ENCODE measurements at places on chromosomes 7 and 10.

DNA sequence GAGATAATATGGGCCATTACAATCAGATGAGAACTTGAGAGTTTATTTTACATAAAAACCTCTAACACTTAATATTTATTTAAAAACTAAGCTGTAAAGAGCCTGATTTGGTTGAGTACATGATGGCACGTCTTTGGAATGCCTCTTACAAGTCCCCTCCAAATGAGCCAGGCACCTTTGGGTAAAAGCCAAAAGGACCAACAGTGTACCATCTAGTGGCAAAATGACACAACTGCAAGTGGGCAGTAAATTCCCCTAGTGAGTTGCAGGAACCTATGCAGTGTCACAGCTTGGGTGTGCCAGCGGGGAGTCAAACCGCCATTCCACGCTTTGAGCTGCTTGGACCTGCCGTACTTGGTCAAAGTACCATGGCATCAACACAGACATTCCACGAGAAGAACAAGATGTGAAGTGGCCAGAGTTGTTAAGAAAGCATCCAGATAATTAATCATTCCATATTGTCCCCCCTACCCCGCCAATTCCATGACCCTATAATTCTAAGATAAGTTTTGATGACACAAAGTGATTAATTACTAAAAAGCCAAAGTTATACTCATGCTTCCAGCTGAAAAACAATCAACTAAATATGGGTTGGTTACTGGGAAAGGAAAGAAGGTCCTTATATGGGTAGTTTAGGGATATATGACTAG is 115.2 kb downstream of the SORBS1 start:
- no peak for DNase-seq

- DNase-seq, result no peak
Measured at GRCh38 chr7:2096692-2097387, 135.9 kb downstream of the MAD1L1 start.

GRCh38 chr10:14302035-14302434 is 28.7 kb downstream of the FRMD4A start:
- DNase-seq, result no peak

- no peak for DNase-seq
Measured at GRCh38 chr10:113273181-113274163, 279.4 kb upstream of the HABP2 start.

DNA sequence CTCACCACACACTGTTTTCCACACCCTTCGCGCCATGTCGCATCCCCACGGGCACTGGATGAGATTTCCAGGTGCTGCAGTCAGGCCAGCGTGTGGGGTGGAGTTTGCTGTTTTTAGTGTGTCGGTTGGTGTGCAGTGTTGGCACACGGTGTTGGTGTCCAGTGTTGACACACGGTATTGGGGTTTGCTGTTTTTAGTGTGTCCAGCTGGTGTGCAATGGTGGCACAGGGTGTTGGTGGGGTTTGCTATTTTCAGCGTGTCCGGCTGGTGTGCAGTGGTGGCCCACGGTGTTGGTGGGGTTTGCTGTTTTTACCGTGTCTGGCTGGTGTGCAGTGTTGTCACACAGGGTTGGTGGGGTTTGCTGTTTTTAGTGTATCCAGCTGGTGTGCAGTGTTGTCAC is 20.1 kb upstream of the PRKAR1B start:
- DNase-seq, result no peak

DNA sequence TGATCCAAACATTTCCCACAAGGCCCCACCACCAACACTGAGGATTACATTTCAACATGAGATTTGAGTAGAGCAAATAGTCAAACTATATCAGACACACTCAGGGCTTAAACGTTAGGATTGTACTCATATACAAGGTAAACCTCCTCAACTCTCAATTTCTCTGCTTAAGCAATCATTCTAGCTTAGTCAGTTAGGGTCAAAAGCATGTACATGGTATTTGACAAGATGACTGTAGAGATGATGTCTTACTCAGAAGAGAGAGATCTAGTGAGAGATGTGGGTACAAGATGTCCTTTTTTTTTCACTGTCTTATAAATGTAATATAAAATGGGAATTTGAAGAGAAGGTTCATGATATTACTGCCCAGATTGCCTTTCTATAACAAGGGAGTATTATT is 270.1 kb downstream of the PRKG1 start:
- no peak for DNase-seq

- no peak for DNase-seq
Measured at GRCh38 chr7:100959894-100960293, 9.5 kb upstream of the MUC12 start.

- DNase-seq, result no peak
Measured at GRCh38 chr10:44668336-44668735, 242.8 kb upstream of the TMEM72 start.

DNA sequence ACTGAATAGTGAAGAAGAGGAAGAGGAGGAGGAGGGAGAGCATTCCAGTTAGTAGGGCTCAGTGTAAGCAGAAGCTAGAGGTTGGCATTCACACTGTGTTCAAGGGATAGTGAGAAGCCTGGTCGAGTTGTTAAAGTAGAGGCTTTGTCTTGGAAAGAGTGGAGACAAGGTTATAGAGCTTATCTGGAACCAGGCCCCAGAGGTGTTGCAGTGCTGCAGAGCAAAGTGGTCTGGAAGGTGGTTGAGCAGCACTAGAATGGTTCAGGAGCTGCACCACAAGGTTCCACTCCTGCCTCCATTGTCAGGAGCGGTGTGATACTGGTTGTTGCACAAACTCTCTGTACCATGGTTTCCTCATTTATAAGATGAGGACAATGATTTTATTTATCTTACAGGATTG is 8.8 kb upstream of the PCGF5 start:
- no peak for DNase-seq

GRCh38 chr10:12681252-12681651 is 320.3 kb downstream of the CCDC3 start:
- no peak for DNase-seq

DNA sequence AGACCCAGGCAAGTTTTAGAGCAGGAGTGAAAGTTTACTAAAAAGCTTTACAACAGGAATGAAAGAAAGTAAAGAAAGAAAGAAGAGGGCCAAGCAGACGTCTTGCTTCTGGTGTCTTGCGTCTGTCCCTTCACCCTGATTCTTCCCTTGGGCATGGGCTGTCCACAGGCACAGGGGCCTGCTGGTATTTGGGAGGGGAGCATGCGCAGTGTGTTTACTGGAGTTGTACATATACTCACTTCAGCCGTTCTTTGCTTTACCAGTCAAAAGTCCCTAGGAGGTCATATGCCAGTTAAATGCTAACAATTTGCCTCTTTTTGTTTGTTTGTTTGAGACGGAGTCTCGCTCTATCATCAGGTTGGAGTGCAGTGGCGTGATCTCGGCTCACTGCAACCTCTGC is 875.9 kb downstream of the REEP3 start:
- DNase-seq, result no peak

DNA sequence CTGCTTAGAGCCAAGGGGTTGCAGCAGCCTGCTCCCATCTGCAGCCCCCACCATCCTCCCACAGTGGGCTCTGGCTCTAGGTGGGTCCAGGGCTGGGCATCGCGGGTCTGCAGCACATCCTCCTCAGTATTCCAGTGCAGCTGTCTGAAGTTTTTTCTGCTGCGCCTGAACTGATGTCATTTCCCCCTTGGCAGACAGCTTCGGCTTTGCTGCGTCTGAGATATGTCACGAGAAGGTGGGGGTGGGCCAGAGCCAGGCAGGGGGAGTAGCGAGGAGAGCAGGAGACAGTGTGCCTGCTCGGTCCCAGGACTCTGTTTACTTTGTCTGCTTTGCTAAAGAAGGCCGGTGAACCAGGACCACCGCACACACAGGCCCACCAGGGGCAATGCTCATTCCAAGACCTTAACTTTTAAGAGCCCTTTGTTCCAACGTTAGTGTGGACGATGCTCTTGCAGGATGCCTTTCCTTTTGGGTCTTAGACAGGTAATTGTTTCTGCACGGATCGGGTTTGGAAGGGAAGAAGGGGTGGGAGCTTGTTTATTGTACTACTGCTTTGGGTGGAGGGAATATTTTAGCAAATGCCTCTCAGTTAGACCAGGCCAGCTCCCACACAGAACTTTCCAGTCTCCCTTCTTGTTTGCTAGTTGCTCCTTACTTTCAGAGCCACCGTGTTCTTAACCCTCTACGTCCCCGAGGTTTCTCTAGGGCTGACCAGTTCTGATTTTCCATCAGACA is 32.4 kb downstream of the WBP1L start:
- no peak for DNase-seq

DNA sequence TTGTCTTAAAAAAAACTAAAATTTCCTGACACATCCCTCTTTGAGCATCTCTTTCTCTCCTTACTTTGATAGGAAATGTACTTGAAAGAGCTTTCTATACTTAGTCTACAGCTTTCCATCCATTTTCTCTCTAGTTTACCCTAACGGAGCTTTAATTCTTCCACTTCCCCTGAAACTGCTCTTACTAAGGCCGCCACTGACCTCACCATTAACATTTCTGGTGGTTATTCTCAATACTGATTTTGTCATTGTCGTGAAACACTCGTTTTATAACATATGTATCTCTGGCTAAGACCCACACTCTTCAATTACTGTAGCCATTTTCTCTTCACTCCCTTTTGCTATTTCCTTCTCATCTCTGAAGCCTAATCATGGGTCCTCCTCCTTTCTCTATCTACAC is 262.0 kb upstream of the FERD3L start:
- DNase-seq, result no peak

DNA sequence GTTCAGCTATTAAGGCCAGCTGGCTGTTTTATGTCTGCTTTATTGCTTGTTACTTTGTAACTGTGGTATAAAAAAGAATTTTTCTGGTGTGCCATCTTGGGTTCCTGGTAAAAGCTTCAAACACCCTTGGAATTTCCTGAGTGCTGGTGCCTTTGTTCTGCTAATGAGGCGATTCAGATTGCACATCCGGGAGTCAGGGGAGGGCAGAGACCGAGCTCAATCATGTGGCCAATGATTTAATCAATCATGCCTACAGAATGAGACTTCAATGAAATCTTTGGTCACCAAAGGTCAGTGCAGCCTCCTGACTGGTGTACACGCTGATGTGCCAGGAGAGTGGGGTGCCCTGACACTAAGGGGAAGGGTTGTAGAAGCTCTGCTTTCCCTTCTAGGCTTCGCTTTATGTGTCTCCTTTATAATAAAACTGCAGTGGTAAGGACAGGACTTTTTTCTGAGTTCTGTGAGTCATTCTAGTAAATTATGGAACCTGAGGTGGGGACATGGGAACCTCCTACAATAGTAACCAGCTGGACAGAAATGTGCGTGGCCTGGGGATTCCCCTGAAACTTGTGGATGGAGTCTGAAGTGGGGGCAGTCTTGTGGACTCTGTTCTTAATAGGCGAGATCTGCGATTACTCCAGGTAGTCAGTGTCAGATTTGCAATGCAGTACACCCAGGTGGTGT is 69.4 kb upstream of the OGDHL start:
- no peak for DNase-seq

- DNase-seq, result no peak
Measured at GRCh38 chr7:149456506-149457421, 4.1 kb downstream of the ZNF777 start.

- DNase-seq, result no peak
Measured at GRCh38 chr10:123831259-123831658, 60.3 kb downstream of the CPXM2 start.

- no peak for DNase-seq
Measured at GRCh38 chr10:30902621-30903396, 128.9 kb downstream of the ZNF438 start.

Data from activated T-helper 1 cell treated with anti-CD3 and anti-CD28 coated beads, Interleukin-2, amount 50 U/mL, for 16 hours (primary cell).